ENCODE measurements at places on chromosomes 16 and 17.
A peak's percentile ranks its signal among the peaks of the same experiment; 100 is the strongest.

- no peak for DNase-seq
These were observed 12.5 kb downstream of the CAPN15 start for GRCh38 chr16:539901-540530.

- no peak for DNase-seq
These were observed 921 bp upstream of the LCAT start for GRCh38 chr16:67944690-67945391.

GRCh38 chr16:1830213-1830612 lies 3.2 kb downstream of the FAHD1 start:
- DNase-seq, result no peak

- DNase-seq, result no peak
These were observed 8.0 kb downstream of the FLYWCH1 start for GRCh38 chr16:2919511-2920255.

GRCh38 chr16:10923146-10923649 lies 19.1 kb downstream of the DEXI start:
- no peak for DNase-seq

DNA sequence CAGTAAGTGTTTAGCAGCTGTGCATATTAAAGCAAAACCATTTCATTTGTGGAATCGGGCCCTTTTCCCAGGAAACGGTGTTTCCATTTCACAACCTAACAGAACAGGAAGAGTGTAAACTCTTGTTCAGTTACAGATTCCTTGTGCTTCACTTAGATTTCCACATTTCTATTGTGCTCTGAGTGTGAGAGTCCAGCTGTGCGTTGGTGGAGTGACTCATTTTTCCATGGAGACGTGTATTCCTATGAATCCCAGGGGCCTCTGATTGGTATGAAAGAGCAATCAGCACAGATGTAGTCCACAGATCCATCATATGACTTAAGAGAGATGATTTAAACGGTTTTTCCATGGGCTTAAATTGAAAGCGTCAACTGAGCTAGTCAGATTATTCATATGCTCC lies 13.3 kb upstream of the CAVIN1 start:
- no peak for DNase-seq

DNA sequence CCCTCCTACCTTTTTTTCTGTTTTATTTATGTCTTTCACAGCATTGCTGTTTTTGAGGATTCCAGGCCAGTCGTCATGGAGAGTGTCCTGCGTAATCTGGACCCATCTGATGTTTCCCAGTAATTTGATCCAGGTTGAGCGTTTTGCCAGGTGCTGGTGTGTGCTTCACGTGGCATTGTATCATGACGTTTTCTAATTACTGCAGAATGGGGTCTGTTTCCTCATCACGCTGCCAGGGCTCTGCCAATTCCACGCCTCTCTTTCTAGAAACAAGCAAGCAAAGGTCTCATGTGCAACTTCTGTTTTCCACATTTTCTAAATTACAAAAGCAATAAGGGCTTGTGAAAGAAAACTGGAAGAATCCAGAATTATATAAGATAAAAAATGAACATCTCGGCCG lies 28.3 kb upstream of the BHLHA9 start:
- DNase-seq, result no peak

DNA sequence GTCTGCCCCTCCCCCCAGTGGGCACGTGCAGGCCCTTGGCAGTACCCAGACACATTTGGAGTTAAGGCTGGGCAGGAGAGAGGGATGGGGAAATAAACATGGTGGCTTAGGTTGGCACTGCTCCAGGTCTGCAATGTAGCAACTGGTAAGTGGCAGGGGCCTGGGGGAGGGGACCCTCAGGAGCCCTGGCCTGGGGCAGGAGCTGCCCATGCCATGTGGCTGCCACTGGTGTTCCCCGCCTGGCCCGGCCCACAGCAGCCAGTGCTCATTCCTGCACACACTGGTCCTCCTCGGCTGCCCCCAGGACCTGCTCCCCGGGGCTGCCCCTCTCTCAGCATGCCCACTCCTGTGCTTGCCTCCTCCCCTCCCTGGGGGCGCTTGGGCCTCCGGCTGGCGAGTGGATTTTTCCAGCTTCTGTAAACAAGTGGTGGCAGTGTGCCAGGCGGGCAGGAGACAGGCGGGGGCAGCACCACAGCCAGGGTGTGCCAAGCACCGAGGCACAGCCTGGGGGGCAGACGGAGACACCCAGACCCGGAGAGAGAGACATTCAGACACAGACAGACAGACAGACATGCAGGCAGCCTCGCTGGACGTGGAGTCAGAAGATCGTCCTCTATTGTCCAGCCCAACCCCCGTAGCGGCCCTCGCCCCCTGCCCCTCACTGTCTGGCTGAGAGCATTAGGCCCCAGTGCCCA lies 9.4 kb downstream of the THRA start:
- DNase-seq, result peak; percentile 96

- DNase-seq, result no peak
These were observed 106.7 kb upstream of the FOXF1 start for GRCh38 chr16:86403541-86404163.

- no peak for DNase-seq
These were observed 7.7 kb downstream of the MIEF2 start for GRCh38 chr17:18267927-18268711.

DNA sequence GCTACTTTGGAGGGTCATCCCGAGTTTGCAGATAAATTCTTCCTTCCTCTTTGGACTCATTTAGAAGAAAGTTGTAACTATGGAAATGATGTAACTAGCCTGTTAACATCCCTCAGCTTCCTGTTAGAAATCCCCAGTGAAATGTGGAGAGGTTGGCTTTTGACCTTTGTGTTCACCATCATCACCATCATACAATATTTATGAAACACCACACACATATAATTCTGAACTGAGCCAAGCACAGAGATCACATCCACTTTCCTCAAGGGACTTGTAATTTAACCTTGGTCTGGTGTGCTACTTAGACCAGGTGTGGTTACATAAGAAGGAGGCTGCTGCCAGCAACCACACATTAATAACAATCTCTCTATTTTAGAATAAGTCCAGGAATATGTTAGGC lies 2.5 kb downstream of the CAPNS2 start:
- DNase-seq, result no peak

GRCh38 chr16:873889-874288 lies 73.4 kb upstream of the GNG13 start:
- no peak for DNase-seq

GRCh38 chr17:10055262-10055975 lies 143.0 kb downstream of the GAS7 start:
- no peak for DNase-seq

DNA sequence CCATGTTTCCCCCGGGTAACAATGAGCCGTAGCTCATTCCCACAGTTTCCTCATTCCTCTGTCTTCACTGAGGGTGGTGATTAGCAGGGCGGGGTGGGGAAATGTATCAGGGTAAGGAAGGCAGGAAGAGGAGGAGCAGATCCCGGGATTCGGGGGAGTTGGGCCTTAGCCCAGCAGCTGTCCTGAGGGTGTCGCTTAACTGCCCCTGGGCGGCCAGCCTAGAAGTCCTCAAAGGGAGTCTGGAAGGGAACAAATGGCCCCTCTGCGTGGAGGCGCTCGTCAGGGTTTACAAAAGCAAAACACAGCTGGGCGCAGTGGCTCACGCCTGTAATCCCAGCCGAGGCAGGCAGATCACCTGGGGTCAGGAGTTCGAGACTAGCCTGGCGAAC lies 14.3 kb downstream of the MLYCD start:
- no peak for DNase-seq

- DNase-seq, result no peak
These were observed 146.7 kb downstream of the KCNJ12 start for GRCh38 chr17:21522755-21523336.

GRCh38 chr17:44522883-44523671 lies 19.9 kb upstream of the GPATCH8 start:
- no peak for DNase-seq

GRCh38 chr16:75555213-75555706 lies 792 bp downstream of the TMEM231 start:
- peak; percentile 86 for DNase-seq

GRCh38 chr17:8693328-8693727 lies 51.3 kb downstream of the CCDC42 start:
- no peak for DNase-seq

DNA sequence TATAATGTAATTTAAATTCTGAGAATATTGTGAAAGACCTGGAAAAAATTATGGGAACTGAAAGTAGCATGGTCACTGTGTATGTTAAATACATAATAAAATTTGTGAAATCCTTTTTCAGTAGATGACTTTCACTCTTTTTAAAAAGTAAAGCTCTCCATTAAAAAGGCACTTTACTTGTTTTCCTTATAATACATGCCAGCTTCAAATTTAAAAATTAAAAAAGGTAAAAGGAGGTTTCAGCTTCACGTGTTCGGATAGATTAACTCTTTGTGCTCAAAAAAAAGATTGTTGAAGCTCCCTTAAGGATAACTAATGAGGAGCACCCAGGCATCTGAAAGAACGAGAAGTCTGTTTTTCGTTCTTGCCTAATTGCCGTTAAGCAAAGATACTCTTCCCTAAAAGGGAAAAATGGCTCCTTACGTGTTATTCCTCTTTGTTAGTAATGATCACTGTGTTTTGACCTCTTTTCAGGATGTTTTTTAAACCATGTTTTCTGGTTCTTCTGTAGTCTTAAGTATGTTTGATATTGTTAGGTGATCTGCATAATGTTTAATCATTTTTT lies 87.8 kb downstream of the TUBD1 start:
- no peak for DNase-seq

GRCh38 chr16:86685076-86685475 lies 106.7 kb downstream of the FOXL1 start:
- no peak for DNase-seq

DNA sequence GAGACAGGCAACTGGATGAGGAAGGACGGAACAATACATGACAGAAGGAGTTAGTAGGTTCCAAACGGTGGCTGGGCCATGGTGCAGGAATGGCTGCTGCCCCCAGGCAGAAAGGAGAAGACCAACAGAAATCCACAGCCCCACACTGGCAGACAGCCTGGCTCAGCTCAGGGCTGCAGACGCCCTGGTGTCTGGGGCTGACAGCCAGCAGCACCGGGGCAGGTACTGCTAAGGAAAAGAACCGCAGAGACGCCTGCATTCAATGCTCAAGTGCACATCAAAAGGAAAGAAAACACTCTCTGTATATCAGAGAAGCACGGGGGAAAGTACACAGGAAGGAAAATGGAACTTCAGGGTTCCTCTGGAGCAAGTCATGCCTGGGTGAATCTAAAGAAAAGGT lies 53.4 kb downstream of the GAS7 start:
- no peak for DNase-seq

GRCh38 chr17:63978272-63979200 lies 5.8 kb upstream of the SCN4A start:
- DNase-seq, result no peak

- no peak for DNase-seq
These were observed 555 bp upstream of the NCBP3 start for GRCh38 chr17:3846437-3847164.

- no peak for DNase-seq
These were observed 3.0 kb downstream of the CCL16 start for GRCh38 chr17:35978346-35978745.

DNA sequence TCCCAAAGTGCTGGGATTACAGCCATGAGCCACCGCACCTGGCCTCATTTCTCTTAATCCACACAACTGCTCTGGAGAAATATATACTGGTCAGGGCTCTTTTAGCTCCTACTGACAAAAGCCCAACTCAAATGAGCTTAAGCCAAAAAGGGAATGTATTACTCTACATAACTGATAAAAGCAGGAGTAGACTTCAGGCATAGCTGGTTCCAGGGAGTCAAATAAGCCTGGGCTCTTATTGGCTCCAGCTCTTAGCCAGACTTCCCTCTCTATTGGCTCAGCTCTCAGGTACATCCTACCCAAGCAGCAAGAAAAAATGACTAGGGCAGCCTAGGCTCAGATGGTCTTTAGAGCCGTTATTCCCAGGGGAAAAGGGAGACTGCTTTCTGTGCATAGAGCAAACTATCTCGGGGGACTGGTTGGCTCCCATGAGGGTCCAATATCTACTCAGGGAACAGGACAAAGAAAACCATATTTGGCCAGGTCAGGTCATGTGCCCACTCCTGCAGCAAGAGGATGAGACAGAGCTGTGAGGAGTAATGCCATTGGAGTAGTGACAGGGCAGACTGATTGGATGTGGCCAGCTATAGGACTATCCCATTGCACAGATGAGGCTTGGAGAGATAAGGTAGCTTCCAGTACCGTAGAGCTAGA lies 21.2 kb downstream of the TBX2 start:
- no peak for DNase-seq

DNA sequence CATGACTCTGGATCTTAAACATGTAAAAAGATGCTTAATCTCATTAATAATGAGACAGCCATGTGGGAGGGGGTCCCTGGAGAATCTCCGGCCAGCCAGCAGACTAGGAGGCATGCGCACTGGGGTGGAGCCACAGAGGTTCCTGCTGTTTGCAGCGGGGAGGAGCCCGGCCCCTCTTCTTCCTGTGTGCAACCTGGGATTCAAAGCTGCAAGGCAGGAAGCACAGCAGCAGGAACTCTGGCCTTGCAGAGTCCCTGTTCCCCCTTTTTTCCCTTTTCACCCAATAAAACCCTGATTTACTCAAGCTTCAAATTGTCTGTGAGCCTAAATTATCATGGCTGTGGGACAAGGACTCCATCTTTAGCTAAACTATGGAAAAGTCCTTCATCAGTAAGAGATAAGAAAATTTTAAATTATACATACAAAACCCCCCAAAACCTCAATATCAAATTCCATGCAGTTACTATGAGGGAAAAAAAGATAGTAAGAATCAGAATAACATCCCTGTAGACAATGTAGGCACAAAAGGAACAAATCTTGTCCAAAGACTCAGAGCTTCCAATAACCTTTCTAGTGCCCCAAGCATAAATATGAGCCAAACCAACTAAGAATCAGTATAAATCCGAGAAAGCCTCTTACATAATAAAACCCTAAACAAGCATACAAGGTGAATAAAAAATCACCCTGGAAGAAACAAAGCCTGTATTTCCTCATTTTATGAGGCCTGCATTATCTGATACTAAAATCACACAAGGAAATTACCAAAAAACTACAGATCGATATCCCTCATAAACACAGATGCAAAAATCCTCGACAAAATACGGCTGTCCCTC lies 12.1 kb downstream of the CFDP1 start:
- peak; percentile 19 for DNase-seq

DNA sequence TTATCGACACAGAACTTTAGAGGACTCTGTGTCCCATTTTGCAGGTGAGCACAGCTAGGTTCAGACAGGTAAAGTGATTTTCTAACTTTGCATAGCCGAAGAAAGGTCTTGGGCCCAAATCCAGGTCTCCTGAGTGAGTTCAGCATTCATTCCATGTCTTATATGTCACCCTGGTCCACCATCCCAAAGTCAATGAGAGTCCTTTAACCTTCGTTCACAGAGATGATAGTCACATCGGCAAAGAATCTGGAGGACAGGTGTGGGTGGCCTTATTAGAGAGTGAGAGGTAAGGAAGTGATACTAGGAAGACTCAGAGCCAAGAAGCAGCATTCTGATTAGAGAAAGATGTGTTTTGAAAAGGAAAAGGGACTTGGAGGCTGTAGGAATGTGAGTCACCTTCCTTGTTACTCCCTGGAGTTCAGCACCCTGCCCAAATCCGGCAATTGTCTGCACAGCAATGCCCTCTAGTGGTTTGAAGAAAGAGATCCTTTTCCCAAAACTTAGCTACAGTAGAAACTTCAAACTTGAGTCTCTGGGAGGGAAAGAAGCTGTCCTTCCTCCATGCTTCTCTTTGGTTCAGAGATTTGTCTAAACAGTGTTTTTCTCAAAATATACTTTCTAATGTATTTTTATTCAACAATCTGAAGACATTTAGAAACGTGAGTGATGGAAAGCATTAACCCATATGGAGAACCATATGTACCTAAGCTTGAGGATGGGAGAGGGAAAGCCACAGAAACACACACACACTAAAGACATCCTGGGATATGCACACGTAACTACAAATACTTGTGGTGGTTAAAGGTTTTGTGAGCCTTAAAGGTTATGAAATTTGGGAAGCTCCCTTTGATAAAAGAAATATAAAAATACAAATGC lies 96.4 kb upstream of the SHISA6 start:
- peak; percentile 34 for DNase-seq
